ENCODE measurements at places on chromosomes 2 and 18.

GRCh38 chr2:231991664-231992063, 30.2 kb downstream of the DIS3L2 start:
- DNase-seq, result no peak

DNA sequence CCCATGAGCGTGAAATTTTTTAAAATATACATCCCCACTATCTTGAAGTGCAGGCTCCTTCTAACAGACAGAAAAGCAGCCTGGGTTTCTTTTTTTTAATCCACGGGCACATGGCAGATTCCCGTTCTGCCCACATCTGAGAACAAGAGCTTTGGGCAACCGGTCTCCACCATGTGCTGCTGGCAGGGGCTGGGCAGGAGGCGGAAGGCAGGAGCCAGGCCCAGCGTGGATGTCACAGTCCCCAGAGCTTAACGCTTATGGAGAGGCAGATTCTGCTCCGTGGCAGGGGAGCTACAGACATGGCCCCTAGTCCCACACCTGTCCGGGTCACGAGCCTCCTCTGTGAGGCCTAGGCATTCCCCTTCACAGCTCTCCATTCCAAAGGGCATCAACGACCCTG, 503.0 kb upstream of the MYT1L start:
- no peak for DNase-seq

- no peak for DNase-seq
Measured at GRCh38 chr18:38868757-38869156, 1303.2 kb upstream of the CELF4 start.

GRCh38 chr2:4122726-4123125, 419.4 kb downstream of the DCDC2C start:
- no peak for DNase-seq

GRCh38 chr2:142874293-142874814, 3.1 kb upstream of the KYNU start:
- no peak for DNase-seq

- no peak for DNase-seq
Measured at GRCh38 chr2:64311948-64312621, 141.9 kb upstream of the LGALSL start.

DNA sequence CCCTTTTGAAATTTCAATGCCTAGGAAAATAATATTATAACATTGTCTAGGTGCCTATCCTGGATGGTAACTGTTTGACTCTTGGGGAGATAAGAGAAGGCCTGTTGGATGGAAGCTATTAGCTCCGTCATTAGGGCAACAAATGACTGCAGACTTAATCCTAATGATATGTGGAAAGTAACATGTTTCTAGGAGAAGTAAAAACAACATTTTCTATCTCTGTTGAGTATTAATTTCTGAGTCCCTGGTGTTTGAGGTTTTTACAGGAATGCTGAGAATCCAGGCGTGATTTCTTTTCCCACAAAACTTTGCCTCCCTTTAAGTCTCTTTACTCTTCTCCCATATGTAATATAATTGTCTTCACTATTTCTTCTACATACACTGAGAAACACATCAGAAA, 159.1 kb downstream of the GALNT1 start:
- DNase-seq, result no peak

DNA sequence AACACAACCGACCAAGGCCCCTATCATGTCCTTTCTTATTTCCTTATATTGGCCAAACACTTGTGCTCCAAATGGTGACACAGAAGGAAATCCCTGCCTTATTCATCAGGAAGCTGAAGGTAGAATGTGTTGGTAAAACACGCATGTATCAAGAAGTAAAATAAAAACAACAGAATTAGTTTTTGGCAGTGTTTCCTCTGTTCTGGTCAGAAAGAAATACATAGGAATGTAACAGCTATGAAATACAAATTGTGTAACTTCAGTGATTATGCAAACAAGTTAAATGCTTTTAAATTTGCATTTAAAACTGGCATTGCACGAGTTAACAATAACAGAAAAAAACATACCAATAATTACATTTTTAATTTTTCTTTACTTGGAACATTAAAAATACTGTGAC, 19.3 kb downstream of the ST6GAL2 start:
- no peak for DNase-seq

DNA sequence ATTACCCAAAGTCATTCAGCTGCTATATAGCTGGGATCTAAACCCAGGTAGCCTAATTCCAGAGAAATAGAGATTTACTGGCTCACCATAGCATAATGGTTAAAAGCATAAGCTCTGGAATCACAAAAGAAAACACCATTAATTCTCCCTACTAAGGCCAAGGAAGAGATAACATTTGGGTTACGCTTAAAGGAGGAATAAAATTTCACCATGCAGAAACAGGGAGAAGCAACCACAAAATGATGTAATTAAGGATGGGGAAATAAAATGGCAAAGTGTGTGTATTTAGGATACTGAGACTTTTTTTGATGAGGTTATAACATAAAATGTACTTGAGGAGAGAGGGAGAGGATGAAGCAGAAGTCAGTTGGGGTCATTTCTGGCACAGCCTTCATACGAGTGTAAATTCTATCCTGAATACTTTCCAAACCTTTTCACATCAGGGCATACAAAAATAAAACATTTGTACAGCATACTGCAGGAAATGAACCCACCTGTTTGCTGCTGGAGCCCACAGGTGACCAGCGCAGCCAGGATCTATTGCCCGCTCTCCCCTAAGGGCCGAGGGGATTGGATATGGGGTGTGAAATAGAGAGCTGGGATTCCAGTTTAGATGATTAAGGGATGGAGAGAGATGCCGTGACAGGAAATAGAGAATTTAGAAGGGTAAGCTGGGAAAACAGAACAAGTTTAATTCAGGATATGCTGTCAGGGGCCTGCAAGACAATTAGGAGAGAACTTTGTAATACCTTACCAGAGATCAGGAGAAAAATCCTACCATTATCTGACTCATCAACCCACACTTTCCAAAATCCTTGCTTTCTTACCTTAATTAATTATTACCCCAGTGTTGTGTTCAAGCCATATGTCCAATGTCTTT, 43.8 kb upstream of the SERTAD2 start:
- DNase-seq, result no peak

DNA sequence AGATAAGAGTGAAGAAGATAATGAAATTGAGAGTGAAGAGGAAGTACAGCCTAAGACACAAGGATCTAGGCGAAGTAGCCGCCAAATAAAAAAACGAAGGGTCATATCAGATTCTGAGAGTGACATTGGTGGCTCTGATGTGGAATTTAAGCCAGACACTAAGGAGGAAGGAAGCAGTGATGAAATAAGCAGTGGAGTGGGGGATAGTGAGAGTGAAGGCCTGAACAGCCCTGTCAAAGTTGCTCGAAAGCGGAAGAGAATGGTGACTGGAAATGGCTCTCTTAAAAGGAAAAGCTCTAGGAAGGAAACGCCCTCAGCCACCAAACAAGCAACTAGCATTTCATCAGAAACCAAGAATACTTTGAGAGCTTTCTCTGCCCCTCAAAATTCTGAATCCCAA, 15.7 kb downstream of the MSH6 start:
- DNase-seq, result no peak

DNA sequence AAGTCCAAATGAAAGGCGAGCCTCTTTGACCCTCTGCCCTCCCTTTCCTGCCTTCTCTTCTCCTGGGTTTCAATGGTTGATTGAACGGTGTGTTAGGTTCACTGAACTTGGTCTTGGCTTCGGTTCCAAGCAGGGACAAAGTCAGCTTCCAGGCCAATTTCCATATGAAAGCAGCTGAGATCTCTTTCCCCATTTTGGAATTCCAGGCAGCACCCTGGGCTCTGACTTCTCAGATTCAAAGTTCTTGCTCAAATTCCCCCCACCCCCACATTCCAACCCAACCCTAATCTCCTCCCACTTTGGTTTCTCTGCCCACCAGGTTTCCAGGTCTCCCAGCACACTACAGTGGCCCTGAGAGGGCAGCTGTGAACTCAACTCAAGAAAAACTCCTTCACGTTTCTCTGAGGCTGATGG, 231.0 kb downstream of the INSIG2 start:
- DNase-seq, result no peak

- no peak for DNase-seq
Measured at GRCh38 chr18:2173486-2173885, 397.8 kb downstream of the METTL4 start.

DNA sequence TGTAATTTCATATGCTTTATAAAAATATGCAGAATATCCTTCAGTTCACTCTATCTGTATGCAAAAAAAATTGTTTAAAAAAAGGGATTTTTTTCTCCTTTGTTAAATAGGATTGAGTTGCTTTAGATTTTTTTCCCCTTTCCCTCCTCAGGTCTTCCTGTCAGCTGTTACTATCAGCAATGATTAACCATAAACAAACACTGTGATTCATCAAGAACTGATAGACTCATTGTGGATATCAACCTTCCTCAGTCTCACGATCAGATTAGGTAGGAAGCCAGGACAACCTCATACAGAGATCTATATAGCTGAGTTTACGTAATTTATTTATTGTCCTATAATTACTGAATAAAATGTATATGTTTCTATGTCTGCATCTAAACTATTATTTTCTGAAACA, 2136.2 kb upstream of the CELF4 start:
- DNase-seq, result no peak

DNA sequence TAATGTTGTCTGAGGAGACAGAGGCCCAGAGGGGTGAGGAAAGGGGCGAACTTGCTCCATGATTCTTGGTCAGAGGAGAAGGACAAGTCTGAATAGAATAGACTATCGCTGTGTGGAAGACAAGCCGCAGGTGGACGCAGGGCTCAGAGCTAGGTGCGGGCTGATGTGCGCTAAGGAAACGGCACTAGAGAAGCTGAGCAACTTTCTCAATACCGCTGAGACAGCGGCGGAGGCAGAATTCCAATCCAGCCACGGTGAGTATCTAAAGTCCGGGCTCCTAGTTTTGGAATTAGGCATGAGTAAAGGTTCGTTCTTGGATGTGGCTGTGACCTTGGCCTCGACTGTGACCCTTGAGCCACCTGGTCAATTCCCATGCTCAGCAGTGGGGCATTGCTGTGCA, 47.8 kb downstream of the CAPN13 start:
- no peak for DNase-seq

DNA sequence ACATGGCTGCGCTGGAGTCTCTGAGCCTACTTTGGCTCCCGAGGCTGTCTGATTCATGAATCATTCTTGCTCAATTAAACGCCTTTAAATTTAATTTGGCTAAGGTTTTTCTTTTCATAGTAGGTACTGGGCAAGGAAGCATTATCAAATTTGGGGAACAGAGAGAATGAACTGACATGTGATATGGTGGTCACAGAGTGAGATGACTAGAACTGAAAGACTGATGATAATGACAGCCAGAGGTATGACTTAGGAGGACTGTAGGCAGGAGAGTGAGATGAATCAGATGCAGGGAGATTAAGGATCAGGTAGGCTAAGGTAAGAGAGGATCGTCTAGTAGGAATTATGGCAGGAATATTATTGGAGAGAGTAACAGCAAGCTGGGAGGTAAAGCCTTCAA, 40.9 kb upstream of the ST8SIA3 start:
- no peak for DNase-seq

DNA sequence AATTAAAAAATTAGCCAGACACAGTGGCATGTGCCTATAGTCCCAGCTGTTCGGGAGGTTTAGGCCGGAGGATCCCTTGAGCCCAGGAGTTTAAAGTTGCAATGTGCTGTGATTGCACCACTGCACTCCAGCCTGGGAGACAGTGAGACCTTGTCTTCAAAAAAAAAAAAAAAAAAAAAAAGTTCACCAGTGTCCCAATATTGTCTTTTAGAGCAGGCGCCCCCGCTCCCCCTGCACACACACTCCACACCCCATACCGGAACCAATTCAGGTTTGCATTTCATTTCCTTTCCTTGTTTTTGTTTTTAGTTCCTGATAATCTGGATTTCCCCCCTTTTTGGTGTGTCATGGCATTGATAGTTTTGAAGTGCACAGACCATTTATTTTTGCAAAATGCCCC, 10.4 kb downstream of the TMEM87B start:
- DNase-seq, result no peak

GRCh38 chr18:48932462-48932818, 18.3 kb downstream of the SMAD7 start:
- DNase-seq, result no peak

DNA sequence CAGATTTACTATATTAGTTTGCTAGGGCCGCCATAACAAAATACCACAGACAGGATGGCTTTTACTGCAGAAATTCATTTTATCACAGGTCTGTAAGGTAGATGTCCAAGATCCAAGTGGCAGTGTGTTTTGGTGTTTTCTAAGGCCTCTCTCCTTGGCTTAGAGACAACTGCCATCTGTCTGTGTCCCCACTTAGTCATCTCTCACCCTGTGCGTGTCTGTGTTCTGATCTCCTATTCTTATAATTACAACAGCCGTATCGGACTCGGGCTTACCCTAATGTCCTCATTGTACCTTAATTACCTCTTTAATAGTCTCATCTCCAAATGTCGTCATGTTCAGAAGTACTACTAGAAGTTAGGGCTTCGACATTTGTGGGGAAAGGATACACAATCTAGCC, 362.3 kb upstream of the CDH19 start:
- no peak for DNase-seq

DNA sequence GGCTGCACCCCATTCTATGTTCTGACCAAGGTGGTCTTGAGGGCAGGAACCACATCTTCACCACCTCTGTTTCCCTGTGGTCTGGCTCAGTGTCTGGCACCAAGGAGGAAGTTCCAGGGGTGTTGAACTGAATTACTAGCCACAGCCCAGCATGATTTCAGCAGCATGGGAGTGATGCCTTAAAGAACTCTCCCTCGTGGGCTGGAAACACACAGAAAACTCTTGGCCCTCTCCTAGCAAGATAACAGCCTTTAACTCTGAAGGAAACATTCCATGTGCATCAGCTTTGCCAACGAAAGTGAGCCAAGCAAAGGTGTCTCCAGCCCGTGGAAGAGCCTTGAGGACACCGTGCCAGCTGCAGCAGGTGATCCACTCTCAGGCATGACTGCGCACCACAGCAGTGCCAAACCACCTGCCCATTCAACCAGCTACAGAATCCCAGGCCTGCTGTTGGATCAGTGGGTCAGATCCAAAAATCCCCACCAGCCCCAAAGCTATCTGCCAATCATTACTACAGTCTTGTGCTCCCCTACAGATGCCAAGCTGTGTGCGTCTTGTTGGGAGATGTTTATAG, 124.8 kb downstream of the TTC32 start:
- no peak for DNase-seq

- DNase-seq, result no peak
Measured at GRCh38 chr18:27762054-27762453, 414.9 kb downstream of the CDH2 start.

DNA sequence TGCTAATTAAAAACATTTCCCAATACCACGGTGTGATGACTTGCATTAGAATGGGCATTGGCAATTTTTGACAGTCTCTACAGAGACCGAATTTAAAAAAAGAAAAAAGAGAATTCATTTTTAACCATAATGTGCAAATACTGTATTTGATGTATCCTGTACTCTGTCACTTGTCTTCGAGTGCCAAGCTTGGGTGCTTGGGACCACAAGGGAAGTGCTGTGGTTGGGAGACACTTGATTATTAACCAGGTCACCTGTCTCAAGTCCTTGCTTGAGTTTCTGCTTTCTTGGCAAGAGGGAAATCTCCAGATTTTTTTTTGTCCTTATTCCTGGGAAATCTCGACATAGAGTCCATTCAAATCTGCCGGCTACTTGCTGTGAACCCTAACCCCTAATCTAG, 209.0 kb downstream of the MC4R start:
- no peak for DNase-seq

All from activated T-helper 1 cell treated with anti-CD3 and anti-CD28 coated beads, Interleukin-2, amount 50 U/mL, for 16 hours (primary cell).